Mononuclear cell (primary cell): ENCODE measurements at places on chromosomes 5 and 9. TPM values are rescaled to one million over a fixed set of nuclear protein-coding genes. Genes with fewer than 3 reads are reported as not detected.

The SLC6A7 gene
- 0.10 TPM for total RNA-seq

The LCN12 gene
- not detected for total RNA-seq

The MLANA gene
- 0.10 TPM for total RNA-seq

The TMED7 gene
- 100 TPM for total RNA-seq
